ENCODE measurements at places on chromosomes 6 and 20. TPM values are rescaled to one million over a fixed set of nuclear protein-coding genes. Genes with fewer than 3 reads are reported as not detected.

DNA sequence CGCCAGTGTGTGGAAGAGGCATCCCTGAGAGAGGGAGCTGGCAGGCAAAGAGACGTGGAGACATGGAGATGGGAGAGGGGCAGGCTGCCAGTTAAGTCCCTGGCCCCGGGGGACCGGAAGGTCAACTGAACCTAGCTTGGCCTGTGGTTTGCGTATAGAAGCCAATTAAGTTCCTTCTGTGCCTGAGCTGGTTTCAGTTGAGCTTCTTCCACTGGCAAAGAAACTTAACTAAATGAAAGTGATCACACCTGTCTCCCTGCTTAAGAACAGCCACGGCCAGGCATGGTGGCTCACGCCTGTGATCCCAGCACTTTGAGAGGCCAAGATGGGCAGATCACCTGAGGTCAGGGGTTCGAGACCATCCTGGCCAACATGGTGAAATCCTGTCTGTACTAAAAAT, 26.7 kb upstream of the NNAT start:
- no peak for DNase-seq

- no peak for DNase-seq
Observed at GRCh38 chr20:52493171-52493721, 301.7 kb upstream of the ZFP64 start.

SLC22A1 gene
- total RNA-seq: 0.67 TPM

ANKRD66 gene
- not detected for total RNA-seq

SLC32A1 gene
- 0.16 TPM for total RNA-seq

MYL9 gene
- not detected for total RNA-seq

MRAP2 gene
- total RNA-seq: not detected

- DNase-seq: no peak
Observed at GRCh38 chr6:88302769-88303225, 136.7 kb upstream of the CNR1 start.

LST1 gene
- total RNA-seq: 14.2 TPM

BFSP1 gene
- total RNA-seq: 0.14 TPM

GFRAL gene
- total RNA-seq: not detected

DNA sequence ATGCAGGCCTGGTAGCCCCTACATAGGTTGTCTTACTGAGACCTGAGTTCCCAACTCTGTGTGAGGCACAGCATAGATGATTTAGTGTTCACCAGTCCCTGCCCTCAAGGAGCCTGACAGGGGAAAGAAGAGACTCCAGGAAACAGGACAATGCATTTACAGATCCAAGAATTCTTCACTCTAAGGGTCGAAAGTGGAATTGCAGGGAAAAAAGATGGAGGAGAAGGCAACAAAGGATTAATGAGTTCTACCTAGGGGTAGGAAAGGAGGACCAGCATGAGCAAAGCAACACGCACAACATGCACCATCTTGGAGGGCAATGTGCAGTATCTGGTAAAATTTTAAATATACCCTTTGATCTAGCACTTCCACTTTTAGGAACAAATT, 5.9 kb downstream of the SPAG4 start:
- DNase-seq: no peak

- DNase-seq: no peak
Observed at GRCh38 chr6:4008324-4009047, 70.5 kb downstream of the FAM217A start.

DNA sequence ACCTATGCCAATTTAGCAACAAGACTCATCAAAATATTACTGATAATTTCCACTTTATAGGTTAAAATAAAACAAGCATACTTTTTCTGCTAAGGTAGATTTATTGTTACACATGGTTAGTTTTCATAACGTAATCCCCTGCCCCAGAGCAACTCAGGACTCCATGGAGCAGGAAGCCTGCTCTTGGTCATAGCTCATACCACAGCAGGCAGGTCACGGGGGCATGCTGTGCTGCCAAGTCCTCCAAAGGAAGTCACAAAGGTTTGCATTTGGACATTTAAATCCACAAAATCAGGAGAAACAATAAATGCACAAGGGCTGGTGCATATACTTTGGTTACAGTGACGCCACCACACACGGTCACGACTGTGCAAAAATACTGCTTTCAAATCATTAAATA, 12.5 kb downstream of the GZF1 start:
- DNase-seq: no peak

VNN1 gene
- not detected for total RNA-seq

- no peak for DNase-seq
Observed at GRCh38 chr20:36308986-36309385, 2.8 kb downstream of the DLGAP4 start.

TAB2 gene
- 129 TPM for total RNA-seq
